ENCODE measurements at places on chromosomes 12 and 14.

DNA sequence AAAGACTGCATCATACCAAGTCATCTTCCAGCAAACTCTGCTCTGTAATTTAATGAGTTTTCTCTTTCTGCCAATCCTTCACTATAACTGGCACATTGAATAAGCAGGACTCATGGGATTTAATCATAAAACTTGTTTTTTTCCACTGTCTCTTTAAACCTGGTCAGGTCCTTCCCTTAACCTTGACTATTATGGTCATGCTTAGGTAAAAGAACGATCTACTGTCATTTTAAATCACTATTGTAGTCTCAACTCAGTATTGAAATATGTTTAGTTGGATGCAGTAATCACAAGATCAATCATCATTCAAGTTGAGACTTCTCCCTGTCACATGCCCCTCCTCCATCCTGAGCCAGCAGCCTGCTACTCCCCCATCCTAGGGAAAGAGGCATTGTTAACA, 56.1 kb downstream of the SLC35F4 start:
- no peak for DNase-seq

DNA sequence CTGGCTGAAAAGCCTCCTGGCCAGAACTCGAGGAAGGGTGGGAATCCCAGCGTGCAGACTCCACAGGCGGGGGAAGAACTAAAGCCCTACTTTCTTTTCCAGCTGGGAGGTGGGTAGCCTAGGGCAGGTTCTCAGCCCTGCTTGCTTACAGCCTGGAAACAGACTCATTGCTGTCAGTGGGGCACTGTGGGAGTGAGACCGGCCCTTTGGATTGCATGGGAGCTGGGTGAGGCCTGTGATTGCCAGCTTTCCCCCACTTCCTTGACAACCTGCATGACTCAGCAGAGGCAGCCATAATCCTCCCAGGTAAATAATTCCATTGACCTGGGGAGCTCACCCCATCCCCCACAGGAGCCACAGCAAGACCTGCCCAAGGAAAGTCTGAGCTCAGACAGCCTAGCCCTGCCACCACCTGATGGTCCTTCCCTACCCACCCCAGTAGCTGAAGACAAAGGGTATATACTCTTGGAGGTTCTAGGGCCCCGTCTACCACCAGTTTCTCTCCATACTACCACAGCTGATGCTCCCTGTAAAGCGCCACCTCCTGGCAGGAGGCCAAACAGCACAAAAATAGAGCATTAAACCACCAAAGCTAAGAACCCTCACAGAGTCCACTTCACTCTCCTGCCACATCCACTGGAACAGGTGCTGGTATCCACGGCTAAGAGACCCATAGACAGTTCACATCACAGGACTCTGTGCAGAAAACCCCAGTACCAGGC, 294.1 kb downstream of the SEC23A start:
- DNase-seq: no peak

DNA sequence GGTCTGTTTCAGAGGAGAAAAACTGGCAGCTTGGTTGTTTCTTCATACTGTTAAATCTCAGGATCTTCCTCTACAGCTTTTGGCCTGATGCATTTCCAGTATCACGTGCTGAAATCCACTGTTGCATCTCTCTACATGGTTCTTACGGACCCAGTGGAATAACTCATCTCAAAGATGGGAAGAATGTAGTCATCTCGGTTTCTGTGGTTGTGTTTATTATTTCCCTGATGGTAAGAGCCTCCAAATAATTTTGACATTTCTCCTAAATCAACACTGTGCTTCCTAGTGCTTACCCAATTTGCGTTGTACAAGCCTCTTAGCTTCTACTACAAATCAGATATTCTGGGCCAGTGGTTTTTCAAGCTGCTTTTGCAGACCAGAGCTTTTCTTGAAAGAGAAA, 812.8 kb downstream of the C12orf50 start:
- DNase-seq: peak; percentile 88

DNA sequence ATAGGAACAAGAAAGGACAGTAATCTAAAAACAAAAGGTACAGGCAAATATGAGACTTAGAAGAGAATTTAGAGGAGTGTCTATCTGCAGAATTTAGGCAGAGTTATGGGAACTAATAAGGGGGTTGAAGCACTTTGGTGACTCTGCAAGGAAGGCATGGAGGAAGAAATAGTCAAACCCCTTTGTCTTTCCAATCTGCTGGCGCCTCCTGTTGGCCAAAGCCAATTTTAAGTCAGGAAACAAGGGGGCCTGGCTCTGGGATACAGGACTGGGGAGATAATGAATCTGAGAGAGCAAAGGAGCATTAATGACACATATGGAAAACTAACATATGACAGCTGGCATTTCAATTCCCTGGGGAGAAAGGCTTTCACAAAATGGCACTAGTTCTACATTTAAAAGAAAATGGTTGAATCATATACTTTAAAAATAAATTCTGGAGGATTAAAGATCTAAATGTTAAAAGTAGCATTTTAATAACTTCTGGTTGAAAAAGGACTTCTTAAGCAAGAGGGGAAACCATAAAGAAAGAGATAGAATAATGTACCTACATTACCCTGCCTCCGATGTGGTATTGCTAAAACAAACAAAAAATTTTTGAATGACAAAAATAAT, 48.5 kb upstream of the CSRP2 start:
- peak; percentile 69 for DNase-seq

DNA sequence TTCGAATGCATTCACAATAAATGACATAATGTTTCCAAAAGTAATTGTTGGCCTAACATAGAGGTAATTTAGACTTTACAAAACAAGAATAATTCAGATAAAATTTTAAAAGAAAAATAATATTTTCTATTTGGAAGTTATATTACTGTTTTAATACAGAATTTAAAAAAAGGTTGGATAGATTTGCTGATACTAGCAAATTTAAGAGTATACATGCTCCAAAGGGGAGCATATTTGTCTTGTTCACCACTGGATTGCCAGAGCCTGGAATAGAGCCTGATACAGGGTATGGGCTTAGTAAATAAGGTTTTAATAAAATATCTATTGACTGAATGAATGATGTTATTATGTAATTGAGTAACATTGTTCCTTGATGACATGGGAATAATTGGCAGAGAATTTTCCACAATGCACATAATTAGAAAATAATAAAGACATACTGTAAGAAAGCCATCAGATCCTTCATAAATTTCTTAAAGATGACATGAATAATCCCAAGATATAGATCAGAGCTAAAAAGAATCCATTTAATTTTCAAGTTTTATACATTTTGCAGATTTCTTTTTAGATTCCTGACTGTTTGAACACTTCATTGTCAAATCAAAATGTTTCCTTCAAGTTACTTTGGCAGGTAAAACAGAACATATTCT, 305.3 kb downstream of the SLC6A15 start:
- no peak for DNase-seq
